ENCODE measurements at places on chromosomes 7 and 10.

GRCh38 chr7:2282185-2282751 lies 32.0 kb downstream of the SNX8 start:
- no peak for DNase-seq

GRCh38 chr7:1883031-1883761 lies 213.1 kb downstream of the ELFN1 start:
- peak; percentile 84 for DNase-seq

DNA sequence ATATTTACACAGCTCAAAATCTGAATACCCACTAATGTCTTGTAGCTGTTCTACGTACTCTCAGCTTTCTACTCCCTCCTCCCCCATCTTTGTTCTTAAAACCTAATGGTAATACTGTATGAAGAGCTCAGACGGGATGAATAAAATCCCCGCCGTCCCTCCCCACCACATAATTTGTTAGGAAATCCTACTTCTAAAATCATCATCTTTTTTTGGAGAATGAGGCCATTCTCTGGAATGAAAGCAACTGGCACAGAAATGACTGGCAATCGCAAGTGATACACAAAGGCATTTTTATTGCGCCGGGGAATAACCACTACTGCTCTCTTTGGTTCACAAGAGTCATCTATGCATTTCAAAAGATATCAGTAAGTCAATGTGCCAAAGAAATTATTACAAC lies 27.3 kb downstream of the SLC35B4 start:
- DNase-seq = no peak

GRCh38 chr7:92835851-92836488 lies 403 bp downstream of the CDK6 start:
- peak; percentile 23 for DNase-seq

- DNase-seq = no peak
Measured at GRCh38 chr7:117312593-117313580, 10.0 kb downstream of the WNT2 start.

DNA sequence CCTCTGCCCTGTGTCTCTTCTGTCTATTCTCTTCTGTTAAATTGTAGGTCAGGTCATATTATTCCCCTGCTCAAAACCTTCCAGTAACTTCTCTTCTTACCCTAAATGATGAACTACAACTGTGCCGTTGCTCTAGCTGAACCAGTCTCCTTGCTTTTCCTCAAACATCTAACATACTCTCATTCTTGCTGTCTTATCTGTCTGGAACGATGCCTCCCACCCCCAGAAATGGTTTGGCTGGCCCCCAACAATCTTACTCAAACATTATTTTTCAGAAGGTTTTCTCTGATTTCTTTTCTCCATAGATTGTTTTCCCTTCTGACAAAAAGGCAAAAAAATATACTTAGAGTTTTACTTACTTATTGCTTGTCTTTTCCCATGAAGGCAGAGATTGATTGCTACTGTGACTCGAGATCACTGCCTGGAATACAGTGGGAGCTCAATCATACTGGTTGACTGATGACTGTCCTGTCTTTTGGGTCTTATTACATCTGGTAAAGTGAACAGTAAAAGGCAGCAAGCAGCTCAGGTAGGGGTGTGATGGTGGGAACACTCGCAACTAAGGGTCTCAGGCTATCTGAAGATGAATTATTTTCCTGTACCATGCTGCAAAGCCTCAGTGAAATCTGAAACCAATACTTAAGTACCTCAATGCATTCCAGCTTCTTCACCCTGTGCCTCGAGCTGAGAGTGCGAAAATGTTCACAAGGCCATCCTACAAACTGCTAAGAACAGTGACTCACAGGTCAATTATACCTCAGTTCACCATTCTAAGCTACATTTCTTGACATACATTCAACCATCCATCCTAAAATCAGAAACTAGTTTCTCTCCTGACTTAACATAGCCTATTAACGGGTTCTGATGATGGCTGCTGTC lies 67.6 kb downstream of the DNMBP start:
- DNase-seq = no peak

DNA sequence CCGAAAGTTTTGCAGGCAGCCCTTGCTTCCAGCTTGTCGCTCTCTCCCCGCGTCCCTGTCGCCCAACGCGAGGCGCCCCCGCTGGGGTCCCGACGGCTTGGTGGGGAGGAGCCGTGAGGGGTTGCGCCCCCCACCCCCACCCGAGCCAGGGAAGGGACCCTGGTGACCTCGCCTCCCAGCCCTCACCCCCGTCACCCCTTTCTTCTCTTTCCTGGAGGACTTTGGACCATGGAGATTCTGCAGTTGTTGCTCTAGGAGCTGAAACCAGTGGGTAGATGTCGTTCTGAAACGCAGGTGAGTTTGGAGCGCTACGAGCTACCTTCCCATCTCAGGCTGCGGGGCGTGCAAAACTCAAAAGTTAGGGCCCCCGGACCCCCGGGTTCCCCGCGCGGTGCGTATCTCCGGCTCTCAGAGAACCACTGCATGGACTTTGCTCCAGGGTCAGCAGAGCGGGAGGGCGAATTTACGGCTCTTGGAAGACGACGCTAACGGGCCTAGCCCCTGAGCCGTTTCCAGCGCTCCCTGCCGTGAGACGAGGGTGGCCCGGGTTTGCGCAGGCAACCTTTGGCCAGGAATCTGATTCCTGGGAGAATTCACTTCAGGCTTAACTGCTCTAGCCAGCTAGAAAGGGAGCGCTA lies 684 bp upstream of the ATXN7L1 start:
- peak; percentile 43 for DNase-seq

DNA sequence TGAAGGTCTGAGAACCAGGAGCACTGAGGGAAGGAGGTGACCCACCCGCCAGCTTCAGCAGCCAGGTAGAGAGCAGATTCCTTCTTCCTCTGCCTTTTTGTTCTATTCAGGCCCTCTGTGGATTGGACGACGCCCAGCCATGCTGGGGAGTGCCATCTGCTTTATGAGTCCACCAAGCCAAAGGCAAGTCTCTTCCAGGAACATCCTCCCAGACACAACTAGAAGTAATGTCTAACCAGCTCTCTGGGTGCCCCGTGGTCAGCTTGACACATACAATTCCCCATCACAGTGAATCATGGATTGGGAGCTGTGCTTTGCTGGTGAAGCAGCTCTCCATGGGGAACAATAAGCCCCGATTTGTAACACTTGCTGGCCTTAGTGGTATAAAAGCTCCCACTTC lies 125.2 kb downstream of the CCDC3 start:
- no peak for DNase-seq

GRCh38 chr7:154857240-154857639 lies 145.7 kb downstream of the PAXIP1 start:
- no peak for DNase-seq
